ENCODE measurements at places on chromosomes 2 and 18.

GRCh38 chr2:36382472-36382871 lies 26.9 kb downstream of the CRIM1 start:
- DNase-seq = no peak

GRCh38 chr2:202317080-202317857 lies 51.7 kb downstream of the NOP58 start:
- peak; percentile 61 for DNase-seq

DNA sequence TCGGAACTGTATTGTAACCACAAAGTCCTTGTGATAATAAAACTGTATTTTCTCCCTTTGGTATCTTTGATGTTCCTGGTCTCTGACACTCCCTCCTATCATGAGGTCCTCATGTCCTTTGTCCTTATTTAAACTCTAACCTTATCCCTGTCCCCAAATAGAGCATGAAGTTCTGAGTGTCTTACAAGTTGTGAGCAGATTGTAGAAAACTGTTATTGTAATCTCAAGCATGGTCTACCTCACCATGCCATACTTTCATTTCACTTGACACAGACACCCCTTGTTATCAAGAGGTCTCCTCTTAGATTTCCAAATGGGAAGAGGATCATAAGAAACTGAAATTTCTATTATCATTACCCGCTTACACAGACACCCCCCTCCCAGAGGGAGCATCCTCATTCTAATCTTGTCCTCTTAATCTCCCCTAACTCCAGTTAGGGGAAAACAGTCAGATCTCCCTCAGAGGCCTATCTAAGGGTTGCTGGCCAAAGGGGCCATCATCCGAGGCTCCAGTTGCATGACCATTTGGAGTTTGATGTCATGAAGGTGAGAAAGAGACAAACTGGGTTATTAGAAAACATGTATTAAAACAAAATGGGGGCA lies 29.0 kb downstream of the MYO3B start:
- DNase-seq = no peak

DNA sequence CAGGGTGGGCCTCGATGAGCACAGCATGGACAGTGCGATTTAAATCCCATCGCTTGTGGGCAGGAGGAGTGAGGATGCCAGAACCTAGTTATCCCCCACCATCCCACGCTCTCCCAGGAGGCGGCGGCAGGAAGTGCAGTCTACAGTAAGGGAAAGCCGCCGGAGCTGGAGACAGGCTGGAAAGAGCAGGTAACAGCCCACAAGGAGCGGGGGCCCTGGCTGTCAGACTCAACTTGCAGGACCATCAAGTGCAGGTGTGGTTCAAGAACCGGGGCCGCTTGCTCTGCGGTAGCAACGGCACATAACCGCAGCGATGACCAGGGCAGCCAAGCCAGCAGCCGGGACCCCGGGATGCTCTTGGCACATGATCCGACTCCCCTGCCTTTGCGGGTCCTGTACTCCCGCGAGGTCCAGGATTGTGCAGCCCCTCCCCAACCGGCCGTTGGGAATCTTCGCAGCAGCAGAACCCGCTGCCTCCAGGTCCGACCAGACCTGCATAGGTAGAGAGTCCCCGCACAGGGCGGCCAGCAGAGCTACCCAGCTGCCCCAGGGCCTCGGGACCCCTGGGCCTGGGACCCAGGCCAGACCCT lies 82.1 kb downstream of the BIN1 start:
- peak; percentile 8 for DNase-seq

GRCh38 chr2:49924044-49924817 lies 769.9 kb upstream of the FSHR start:
- DNase-seq = no peak

DNA sequence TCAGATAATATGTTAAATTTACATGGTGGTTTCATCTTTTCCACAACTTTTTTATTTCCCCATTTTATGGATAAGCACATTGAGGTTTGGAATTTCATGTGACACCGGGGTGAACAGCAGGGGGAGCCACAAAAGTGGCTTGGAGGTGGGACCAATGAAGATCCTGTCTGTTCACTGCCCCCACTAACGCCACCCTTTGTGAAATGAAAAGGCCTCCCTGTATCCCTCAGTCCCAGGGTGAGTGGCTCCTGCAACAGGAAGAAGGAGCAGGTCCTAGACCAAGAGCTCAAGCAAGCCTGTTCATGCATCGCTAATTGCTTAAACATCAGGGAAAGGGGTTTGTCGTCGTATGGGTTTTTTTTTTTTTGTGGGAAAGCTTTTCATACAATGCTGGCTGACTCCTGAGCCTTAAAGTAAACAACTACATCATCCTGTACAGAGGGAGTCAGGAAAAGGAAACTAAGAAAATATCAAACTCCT lies 267.8 kb upstream of the EPAS1 start:
- no peak for DNase-seq

DNA sequence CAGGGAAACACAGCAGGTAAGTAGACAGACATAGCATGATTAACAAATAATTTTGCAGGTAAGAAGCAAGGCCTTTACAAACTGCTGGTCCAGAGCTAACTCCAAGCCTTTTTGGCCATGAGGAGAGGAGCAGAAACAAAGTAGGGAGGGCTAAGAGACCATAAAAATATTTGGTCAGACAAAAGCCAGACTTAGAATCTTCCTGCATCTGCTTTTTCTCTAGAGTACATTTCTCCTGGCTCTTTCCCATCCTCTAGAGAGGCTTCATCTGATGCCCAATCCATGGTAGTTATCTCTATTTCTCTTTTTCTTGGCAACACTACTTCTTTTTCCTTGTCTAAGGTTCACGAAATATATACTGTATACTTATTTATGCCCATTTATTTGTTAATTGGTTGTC lies 577.1 kb downstream of the PIK3C3 start:
- DNase-seq = no peak
